Vagina (tissue), 2 donors: ENCODE measurements at places on chromosomes 13 and 19. TPM values are rescaled to one million over a fixed set of nuclear protein-coding genes. Genes with fewer than 3 reads are reported as not detected.

Gene LILRB2
- 2.0 TPM for total RNA-seq

DNA sequence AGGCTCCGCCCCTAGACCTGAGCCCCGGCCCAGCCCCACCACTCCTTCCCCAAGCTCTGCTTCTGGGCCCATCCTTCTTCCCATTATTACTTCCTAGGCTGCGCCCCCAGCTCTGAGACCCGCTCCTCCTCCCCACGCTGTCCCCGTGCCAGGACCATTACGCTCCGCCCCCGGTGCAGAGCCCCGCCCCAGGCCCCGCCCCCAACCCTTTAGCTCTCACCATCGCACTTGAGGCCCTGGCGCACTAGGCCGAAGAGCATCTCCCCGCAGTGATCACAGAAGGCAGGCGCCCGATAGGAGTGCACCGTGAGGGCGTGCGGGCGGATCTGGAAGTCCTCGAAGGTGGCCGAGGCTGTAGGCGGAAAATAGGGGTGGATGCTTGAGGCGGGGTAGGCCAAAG, 6.2 kb downstream of the PRKD2 start:
- no peak for DNase-seq

DNA sequence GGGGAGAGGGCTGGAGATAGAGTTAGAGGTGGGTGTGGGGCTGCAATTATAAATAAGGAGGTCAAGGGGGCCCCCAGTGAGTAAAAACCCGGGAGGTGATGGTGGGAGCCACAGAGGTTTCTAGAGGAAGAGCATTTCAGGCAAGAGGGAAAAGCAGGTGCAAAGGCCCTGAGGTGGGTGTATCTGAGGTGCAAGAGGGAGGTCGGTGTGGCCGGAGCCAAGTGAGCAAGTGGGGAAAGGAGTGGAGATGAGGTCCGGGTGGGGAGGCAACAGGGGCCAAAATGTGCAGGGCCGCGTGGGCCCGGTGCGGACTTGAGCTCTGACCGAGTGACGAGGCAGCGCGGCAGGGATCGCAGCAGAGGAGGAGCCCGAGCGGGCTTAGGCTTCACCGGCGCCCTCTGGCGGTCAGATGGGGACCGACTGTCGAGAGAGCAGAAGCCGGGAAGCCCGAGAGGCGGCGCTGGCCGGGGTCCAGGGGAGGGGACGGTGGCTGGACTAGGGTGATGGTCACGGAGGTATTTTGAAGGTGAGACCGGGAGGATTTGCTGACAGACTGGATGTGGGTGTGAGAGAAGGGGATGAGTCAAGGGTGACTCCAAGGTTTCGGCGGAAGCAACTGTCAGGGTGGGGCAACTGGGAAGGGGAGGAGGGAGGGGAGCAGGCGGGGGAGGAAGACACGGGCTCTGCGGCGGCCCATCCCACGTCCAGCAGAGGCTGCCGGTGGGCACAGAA, 17.7 kb upstream of the SPACA4 start:
- no peak for DNase-seq

GRCh38 chr13:91721413-91721812, 323.0 kb downstream of the GPC5 start:
- no peak for DNase-seq

Gene CARM1
- total RNA-seq, result 28.2 TPM

Gene ZNF524
- total RNA-seq, result 15.5 TPM

GRCh38 chr19:33273065-33273736, 29.1 kb downstream of the CEBPA start:
- DNase-seq, result no peak

- DNase-seq, result no peak
These were observed 44.7 kb downstream of the PSPC1 start for GRCh38 chr13:19737844-19738557.

DNA sequence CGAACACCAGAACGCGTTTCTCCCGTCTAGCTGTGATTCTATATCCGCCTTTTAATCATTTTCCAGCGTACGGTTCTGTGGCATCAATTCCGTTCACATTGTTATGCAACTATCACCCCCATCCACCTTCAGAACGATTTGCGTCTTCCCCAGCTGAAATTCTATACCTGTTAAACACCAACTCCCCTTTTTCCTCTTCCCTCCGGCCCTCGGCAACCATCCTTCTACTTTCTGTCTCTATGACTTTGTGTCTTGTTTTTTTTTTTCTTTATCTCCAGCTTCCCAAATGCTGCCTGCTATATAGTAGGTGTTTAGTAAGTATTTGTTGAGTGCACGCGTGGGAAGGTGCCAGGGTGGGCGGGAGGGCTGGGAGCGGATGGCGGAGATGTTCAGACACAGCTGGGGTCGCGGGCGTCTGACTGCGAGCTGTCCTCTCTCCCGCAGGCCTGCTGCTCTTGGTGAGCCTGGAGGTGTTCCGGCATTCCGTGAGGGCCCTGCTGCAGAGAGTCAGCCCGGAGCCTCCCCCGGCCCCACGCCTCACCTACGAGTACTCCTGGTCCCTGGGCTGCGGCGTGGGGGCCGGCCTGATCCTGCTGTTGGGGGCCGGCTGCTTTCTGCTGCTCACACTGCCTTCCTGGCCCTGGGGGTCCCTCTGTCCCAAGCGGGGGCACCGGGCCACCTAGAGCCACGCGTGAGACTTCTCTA, 20.2 kb downstream of the CACNG6 start:
- DNase-seq, result no peak

Gene GRIK5
- total RNA-seq, result 2.5 TPM

Gene POLR2I
- total RNA-seq, result 108 TPM

DNA sequence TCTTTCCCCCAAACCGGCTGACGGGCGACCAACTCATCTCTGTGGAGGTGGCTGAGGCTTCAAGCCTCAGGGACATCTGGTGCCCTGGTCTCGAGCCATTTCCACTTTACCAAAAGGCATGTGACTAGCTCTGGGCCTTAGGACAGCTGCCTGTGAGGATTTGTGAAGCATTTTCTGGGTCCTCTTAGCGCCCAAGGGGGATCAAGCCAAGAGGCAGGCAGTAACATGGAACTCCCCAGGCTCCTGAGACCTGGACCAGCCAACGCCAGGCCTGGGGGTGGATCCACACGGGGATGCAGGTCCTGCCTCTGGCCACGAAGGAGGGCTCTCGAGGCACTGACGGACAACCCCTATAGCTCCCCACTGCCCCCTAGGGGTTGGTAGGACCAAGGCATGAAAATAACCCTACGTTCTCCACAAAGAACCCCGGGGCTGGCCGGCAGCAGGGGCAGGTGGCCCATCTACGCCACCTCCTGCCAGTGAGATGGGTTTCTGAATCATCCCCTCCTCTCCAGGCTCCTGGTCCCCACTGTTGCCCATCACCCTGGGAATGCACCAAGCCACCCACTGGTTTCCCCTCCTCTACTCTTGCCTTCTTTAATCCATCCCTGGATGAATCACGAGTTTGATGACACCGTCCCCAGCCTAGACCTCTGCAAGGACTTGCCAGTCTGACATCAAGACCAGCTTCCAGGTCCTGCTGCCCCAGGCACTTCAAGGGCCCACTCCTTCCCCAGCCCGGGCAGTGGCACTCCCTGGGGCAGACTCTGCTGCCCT, 7.0 kb upstream of the MYDGF start:
- no peak for DNase-seq

DNA sequence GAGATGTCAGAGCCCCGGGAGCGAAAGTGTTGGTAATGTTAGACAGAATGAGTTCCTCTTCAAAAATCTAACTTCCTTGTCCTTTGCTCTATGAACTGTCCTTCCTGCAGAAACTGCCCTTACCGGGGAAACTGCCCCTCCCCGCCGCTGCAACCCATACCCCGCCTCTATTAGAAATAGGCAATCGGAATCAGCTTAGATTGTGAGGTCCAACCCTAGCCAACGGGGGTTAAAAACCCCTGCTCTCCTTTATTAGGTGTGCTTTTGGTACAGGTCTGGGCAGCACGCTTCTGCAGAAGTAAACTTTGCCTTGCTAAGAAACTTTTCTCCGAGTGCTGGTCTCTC, 11.5 kb upstream of the CAPNS1 start:
- DNase-seq, result no peak

DNA sequence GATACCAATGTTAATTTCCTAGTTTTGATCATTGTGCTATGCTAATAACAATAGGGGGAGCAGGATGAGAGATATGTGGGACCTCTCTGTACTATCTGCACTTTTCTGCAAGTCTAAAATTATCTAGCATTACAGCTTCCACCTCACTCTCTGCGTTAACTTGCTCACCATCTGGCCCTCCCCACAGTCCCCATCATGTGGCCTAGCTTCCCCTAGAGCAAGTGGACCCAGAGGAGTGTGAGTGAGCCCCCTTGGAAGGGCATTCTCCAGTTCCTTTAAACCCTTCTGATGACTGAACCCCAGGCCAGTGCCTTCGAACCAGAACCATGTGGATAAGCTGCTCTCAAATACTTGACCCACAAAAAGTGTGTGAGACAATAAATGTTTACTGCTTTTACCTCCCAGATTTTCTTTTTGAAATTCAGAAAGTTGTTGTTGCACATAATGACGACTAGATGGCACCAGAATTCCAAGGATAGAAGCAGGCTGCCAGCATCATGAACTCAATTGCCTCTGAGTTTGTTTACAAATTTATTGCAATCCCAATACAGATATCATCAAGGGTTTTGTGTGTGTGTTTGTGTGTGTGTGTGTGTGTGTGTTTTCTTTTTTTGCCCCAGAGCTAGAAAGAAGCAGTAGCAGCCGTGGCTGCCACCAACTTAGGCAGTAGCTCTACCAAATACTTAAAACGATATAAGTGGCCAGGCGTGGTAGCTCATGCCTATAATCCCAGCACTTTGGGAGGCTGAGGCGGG, 49.0 kb upstream of the ZNF780A start:
- peak; percentile 47 for DNase-seq

GRCh38 chr13:94254737-94255136, 224.7 kb downstream of the DCT start:
- no peak for DNase-seq

Gene DPF1
- total RNA-seq, result not detected

Gene SIGLEC11
- 4.4 TPM for total RNA-seq

Gene SERTAD1
- 14.2 TPM for total RNA-seq

GRCh38 chr19:17404015-17404414, 1.4 kb downstream of the BST2 start:
- DNase-seq, result no peak

DNA sequence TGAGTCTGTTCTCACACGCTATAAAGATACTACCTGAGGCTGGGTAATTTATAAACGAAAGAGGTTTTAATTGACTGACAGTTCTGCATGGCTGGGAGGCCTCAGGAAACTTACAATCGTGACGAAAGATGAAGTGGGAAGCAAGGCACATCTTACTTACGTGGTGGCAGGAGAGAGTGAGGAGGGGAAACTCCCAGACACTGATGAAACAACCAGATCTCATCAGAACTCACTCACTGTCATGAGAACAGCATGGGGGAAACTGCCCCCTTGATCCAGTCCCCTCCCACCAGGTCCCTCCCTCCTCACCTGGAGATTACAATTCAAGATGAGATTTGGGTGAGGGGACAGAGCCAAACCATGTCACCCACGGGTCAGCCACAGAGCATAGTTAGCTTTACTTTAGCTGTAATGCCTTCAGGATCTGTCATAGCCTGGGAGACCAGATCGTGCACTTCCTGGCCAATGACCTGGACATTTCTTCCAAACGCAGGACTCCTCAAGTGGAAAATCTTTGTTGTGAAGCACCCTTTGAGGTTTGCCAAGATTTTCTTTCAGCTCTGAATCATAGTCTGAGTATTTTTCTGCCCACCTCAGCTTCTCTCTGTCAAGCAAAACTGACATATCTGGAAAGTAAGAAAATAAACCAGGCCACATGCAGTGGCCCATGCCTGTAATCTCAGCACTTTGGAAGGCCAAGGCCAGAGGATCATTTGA, 25.2 kb upstream of the HIF3A start:
- no peak for DNase-seq

DNA sequence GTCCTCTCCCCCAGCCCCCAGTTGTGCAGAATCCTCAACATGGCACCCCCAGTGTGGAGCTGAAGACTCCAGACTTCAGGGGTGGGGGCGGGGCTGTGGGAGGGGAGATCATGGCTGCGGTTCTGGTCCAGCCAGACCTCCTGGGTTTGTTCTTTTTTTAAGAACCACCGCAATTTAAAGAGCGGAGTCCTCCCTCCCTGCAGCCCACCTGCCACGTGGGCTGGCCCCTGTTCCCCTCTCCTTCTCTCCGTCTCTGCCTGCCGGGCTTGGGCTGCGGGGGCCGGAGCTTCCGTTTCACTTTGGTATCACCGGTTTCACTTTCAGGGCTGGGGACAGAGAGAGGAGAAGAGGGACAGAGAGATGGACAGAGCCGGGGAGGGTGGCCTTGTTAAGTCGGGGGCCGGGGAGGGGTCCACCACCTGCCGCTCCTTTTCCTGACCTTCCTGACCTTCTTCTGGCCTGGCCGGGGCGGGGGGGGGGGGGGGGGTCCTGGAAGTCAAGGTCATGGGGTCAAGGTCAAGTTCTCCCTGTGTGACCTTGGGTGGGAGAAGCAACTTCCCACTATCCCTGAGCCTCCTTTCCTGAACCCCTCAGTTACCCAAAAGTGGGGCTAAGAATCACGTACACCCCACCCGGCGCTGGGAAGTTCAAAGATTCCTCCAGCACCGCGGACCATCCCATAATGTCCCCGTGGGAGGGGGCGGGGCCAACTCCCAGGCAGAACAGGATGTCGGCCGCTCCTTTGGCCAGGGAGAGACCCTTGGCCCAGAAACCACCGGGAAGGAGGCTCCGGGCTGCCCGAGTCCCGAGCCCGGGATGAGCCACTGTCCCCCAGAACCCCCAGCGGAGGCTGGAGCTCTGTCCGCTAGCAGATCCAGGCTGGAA, 11.3 kb upstream of the ZBTB7A start:
- DNase-seq, result no peak

GRCh38 chr13:25132751-25133390, 36.9 kb downstream of the PABPC3 start:
- no peak for DNase-seq

GRCh38 chr19:27580906-27581305, 1632.0 kb downstream of the UQCRFS1 start:
- no peak for DNase-seq

GRCh38 chr13:26310470-26310869, 56.5 kb downstream of the CDK8 start:
- no peak for DNase-seq

DNA sequence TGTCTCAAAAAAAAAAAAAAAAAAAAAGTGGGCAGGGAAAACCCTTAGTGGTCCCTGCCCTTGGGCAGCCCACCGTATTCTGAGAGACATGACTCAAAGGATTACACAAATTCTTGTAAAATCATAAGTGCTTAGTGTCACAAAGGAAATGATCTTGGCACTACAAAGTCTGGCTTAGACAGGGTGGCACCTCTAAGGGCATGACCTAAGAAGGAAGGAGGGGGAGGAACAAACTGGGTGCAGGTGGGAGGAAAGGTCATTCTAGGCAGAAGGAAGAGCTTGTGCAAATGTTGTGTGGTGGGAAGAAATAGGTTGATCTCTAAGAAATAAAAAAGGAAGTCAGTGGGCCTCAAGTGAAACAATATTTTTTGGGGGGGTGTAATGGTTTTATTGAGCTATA, 10.4 kb downstream of the PNPLA6 start:
- no peak for DNase-seq

DNA sequence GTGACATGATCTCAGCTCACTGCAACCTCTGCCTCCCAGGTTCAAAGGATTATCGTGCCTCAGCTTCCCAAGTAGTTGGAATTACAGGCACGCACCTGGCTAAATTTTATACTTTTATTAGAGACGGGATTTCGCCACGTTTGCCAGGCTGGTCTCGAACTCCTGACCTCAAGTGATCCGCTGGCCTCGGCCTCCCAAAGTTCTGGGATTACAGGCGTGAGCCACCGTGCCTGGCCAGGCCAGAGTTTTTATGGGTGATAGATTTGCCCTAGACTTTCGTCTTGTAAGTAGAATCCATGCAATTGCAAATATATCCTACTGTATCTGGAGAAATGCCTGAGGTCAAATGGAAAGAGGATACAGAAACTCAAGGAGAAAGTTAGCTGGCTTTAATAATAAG, 819.9 kb upstream of the SLITRK1 start:
- DNase-seq, result no peak

Gene RASIP1
- 31.2 TPM for total RNA-seq

Gene RINL
- 7.4 TPM for total RNA-seq

Gene NCAN
- total RNA-seq, result not detected
